GM12864 (cell line): ENCODE measurements at places on chromosomes 11 and 22.

DNA sequence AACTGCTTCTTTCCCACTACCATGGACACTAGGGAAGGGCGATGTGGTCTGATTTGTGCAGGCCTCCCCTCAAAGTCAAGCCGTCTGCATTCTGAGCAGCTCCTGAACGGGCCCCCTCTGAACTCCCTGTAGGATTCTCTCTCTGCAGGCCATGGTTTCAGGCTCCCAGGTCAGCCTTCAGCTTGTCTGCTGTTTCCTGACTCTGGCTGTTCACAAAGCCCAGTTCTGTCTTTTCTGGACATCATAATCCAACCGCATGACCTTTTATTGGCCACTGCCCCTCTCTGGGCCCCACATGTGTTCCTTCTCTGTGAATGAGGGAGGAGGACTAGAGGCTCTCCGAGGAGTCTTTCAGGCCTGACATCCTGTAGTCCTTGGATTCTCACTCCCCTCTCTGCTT lies 161.0 kb downstream of the FEZ1 start:
- DNase-seq = no peak

GRCh38 chr11:15624701-15625100 lies 510.0 kb downstream of the INSC start:
- no peak for DNase-seq

- no peak for DNase-seq
These were observed 5.3 kb downstream of the BIRC3 start for GRCh38 chr11:102322560-102322959.

DNA sequence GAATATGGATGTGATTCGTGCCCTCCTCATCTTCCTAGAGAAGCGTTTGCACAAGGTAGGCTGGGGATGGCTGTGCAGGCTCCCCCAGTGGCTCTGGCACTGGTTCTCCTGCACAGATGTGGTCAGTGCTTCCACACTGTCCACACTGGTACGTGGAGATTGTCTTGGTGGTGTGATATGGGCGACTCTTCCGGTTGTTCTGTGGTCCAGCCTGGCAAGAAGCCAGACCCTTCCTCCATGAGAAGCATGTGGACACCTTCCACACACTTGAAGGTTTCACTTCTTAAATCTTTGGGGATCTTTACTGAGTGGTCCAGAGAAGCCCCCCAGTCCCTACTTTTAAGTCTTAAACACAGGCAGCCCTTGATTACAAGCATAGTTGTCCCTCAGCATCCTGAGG lies 3.8 kb downstream of the RIC8A start:
- DNase-seq = no peak

DNA sequence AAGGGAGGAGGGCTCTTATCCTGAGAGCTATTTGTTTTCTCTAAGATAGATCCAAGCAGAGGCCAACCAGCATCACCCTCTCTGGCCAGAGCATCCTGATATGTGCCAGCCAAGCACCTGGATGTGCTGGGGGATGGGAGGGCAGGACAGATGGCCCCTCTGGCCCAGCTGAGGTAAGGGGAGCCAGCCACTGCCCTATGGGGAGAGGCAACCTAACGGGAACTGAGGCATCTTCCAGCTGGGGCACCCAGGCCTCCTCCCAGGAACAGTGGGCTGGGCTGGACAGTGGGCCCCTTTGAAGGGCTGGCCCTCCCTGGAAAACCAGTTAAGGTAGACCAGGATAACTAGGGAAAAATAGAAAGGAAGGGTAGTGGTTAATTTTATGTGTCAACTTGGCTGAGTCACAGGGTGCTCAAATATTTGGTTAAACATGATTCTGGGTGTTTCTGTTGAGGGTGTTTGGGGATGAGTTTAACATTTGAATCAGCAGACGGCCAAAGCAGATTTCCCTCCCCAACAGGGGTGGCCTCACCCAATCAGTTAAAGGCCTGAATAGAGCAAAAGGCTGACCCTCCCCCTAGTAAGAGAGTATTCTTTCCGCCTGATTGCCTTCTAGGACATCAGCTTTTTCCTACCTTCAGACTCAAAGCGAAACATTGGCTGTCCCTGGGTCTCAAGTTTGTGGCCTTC lies 595.1 kb downstream of the BUD13 start:
- DNase-seq = no peak

DNA sequence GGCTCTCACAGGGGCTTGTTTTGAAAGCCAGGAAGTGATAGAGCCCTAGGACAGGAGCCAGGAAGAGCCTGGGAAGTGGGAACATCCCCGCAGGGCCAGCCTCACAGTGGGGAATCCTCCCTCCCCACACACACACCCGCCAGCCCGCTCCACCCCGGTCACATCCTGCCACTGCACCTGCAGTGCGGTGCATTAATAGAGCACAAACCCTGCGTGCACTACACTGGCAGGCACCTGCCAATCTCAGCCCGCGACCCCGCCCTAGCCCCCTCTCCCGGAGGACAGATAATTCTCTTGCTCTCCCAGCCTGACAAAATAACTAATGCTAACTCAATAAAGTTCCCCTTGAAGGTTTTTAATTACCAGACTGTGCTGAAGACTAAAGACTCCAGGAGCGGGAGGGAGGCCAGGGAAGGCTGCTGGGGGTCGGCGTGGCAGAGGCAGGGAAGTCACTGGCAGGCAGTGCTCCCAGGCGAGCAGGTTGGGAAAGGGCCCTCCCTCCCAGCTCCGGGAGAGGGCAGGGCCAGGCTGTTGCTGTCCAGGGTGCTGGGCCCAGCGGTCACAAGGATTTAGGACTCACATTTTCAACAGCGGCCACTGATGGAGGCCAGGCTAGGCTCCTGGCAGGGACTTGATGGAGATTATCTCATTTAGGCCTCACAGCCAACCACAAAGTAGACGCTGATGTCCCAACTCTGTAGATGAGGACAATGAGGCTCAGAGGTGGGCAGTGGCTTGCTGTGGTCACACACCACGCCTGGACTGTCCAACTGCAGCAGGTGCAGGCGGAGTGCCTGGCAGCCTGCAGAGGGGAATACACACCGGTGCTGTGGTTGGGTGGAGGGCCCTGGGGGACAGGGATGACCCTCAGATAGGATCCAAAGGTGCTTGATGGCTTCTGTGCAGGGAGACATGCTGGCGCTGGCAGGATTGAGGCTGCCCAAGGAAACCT lies 23.9 kb upstream of the TCF20 start:
- no peak for DNase-seq

- peak; percentile 13 for DNase-seq
These were observed 12.2 kb upstream of the OR52D1 start for GRCh38 chr11:5476186-5476819.

DNA sequence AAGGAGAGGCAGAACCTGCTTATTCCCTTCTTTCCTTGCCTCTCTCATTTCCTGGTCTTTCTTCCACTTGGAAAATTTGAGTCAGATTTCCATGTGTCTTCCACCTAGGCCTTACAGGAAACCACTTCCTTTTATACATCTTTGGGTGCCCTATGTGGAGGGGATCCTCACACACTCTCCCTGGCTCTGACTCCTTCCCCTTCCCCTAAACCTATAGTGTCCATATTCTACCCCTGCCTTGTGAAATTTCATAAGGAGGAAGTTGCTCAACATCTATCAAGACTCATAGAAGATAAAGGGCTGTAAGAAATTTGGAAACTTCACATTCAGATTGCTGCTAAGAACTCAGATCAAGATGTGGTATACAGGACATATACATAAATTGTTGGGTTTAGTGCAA lies 20.4 kb downstream of the TUG1 start:
- no peak for DNase-seq

- no peak for DNase-seq
These were observed 327 bp upstream of the MED17 start for GRCh38 chr11:93783765-93784144.

DNA sequence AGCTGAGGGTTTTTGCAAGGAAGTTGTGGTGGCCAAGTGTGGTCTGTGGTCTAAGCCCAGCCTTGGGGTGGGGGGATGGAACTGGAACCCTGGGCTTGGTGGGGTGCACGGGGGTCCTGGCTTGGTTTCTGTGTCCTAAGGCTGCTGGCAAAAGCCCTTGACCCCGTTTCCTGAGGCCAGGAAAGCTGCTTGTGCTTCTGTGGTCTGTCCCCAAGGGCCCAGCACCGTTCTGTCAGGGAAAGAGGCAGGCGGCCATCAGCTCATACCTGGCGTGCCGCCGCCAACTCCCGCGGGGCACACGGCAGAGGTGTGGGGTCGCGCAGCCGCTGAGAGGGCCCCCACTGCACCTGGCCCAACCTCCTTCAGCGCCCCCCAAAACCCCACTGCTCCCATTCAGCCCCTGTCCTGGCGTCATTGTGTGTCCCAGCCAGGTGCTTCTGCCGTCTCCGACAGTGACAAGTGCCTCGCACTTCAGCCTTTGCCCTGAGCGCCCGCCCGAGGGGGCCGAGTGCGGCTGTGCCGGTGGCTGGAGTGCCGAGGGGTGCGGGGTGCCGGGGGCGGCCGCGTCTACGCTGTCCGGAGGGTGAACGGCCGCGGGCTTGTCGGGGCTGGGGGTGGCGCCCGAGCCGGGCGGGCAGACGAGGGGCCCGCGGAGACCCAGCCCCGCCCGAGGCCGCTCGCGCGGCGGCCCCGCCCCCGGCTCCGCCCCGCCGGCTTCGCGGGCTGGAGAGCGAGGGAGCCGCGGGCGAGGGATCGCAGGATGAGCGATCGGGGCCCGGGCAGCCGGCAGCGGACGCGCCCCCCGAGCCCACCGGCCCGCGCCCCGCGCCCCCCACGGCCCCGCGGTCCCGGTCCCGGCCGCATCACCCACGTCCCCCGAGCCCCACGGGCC lies at the start of gene CNIH2:
Gene CNIH2, plus strand, starts transcription at position 705 of the 892 bp plus-strand sequence. CDS start 282 bp downstream, outside the sequence.
- DNase-seq = no peak

- no peak for DNase-seq
These were observed 69.4 kb upstream of the CLMP start for GRCh38 chr11:123264431-123264780.

- DNase-seq = no peak
These were observed 2.0 kb upstream of the NLRX1 start for GRCh38 chr11:119166368-119167076.

GRCh38 chr11:61712314-61712713 lies 32.1 kb downstream of the DAGLA start:
- DNase-seq = no peak

- DNase-seq = no peak
These were observed 720 bp downstream of the FAM118A start for GRCh38 chr22:45310331-45310976.

DNA sequence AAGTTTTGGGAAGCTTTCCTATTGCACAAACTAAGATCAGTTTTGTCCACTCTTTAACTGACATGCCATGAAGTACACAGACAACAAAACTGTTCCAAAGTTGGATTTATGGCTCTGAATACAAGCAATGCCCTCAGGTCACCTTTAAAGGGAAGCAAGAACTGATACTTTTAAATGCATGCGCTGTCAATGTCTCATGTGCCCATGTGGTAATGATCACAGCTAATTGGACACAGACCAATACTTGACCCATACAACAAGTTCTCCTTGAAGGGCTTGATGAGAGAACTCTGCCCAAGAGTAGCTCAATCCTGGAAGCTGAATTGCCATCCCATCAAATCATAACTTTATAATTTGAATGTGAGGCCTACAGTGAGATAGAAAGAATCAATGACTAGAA lies 624.9 kb downstream of the ETS1 start:
- no peak for DNase-seq

DNA sequence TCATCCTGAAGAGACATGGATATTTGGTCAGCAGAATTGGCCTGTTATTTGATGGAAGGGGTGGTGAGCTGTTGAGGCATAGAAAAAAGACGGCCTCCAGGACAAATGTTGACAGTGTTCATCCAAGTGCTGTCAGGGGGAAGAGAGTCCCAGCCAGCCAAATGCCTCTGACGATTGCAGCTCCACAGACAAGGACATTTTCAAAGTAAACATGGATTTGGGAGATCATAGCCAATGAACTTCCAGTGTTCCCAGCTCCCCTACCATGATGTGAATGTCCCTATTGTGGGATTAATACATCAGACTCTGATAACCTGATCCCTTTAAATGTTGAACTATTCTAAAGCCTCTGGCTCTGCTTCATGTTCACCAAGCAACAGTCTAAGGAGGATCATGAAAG lies 31.2 kb upstream of the PSMA1 start:
- no peak for DNase-seq

- DNase-seq = no peak
These were observed 103.7 kb downstream of the VPREB1 start for GRCh38 chr22:22348127-22348814.

DNA sequence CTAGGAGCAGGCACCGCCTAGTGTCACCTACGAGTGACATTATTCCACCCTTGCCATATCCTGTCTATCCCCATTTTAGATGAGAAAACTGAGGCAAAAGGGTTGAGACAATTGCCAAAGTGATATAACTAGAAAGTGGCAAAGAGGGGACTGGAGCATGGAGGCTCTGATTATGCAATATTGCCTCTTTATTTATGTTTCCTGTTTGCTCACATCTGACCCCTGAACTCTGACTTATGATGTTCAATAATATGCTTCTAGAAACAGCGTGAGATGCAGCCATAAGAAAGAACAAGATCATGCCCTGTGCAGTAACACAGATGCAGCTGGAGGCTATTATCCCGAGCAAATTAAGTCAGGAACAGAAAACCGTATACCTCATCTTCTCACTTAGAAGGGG lies 7.7 kb downstream of the ELF5 start:
- DNase-seq = no peak

GRCh38 chr22:48138427-48138826 lies 1376.0 kb downstream of the TBC1D22A start:
- no peak for DNase-seq

DNA sequence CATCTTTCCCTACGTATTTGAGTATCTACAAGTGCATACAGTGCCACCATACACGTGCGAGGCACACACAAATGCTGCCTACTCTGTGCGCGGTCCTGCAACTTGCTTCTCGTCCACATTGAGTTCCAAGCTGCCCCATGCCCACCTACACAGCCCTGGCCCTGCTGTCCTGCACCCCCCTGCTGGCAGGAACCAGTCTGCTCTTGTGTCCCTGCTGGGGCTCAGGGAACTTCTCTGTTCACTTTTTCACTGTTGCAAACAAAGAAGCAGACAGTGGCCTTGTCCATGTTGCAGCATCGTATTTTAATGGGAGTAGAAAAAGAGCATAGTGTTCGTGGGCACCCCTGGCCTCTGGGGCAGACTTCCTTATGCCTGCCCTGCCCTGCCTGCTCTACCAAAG lies 14.0 kb downstream of the CPT1A start:
- DNase-seq = no peak

DNA sequence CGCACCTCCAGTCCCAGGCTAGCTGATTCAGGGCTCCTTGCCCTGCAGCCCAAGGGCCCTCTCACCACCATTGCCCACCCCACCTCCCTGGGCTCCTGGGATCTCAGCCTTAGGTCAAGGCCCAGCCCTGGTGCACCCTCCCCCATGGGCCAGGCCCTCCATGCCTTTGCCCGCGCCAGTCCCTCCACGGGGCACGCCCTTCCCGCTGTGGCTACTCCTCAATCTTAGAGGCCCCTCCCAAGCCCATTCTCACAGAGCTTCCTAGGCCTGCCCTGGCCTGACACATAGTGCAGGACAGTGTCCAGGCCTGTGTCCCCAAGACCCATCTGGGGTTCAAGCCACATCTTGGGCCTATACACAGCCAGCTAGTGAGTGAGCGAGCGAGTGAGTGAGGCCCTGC lies 6.9 kb downstream of the GP1BB start:
- no peak for DNase-seq

- DNase-seq = no peak
These were observed 140.1 kb downstream of the ETS1 start for GRCh38 chr11:128447233-128447632.
